ENCODE measurements at places on chromosomes 16 and 17. TPM values are rescaled to one million over a fixed set of nuclear protein-coding genes. Genes with fewer than 3 reads are reported as not detected.
A peak's percentile ranks its signal among the peaks of the same experiment; 100 is the strongest.

DNA sequence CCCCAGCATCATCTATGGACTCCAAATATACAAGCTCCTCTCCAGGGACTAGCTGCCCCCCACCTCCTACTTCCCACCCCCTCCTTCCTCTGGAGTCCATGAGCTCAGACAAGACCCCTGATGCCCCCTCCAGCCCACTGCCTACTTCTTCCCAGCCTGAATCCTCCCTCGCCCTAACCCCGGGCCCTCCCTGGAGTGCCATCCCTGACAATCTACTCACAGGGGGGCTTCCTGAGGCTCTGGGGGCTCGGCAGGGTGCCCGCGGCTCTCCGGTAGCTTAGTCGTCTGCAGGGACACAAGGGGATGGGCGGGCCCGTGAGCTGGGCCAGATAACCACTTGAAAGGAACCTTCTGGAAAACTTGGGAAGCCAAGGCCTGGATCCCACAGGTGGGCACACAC, 15.1 kb downstream of the MPP3 start:
- no peak for DNase-seq

Gene BRIP1
- total RNA-seq = 16.0 TPM

GRCh38 chr17:7846765-7847661, 7.9 kb upstream of the TMEM88 start:
- DNase-seq = no peak

Gene HBQ1
- total RNA-seq = 1.7 TPM

DNA sequence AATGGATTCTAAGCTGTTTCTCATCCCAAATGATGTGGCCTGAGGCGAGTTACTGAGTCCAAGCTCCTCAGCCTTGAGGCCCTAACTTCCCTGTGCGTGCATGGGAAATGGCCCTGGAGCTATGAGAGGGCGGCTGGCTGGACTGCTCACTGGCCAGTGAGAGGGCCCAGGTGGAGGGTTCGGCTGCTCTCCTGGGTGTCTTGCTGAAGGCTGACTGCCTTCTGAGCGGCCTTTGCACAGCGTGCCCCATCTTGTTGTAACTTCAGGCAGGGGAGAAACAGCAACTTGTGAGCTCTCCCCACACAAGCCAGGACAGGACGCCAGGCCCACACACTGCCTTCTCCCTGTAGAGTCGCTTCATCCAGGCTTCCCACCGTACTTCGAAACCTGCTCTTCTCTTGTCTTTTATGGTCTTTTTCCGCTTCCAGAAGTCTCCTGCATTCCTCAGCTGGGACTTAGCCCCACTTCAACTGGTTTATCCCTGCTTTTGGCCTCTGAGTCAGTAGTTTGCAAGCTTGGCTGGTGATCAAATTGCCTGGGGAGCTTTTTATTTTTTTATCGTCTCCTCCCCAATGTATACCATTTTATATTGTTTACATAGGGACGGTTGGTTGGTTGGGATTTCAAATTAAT, 13.3 kb downstream of the CDH3 start:
- DNase-seq = no peak

DNA sequence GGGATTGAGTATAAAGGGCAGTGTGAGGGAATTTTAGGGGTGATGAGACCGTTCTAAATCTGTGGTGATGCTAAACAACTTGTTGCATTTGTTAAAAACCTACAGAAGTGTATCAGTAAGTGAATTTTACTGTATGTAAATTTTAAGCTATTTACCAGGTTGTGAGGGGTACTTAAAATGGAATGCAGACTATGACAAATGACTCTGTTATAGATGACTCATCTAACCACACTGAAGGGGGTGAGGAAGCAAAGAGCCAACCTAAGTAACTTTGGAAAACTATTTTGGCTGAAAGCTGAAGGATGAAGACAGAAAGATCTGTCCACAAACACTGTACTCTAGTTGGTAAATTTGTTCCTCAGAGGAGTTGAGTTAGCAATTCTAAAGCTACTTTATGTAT, 5.3 kb upstream of the MKS1 start:
- DNase-seq = no peak

DNA sequence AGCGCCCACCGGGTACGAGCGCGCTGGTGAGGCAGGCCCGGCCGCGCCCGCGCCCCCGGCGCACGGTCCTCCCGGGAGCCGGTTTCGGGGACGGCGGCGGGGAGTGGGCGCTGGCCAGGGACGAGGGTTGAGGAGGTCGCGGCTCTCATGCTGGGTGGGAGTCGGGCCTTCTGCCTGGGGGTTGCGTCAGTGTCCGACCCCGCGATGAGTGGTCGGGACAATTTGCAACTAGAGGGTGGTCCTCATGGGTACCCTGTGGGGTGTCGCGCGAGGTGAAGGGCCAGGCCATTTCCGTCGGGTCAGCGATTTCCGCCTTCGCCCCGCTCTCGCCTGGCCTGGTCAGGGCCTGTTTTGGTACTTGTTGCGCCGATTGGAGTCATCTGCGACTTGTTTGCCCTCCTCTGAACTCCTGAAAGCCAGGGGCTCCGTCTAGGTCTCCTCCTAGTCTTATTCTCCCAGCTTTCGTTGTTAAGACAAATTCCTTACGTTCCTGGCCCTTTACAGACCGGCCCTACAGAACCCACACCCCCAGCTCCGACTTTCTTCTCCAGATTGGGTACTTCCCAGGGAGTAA, 14.9 kb downstream of the NAA60 start:
- peak; percentile 35 for DNase-seq

GRCh38 chr16:4962716-4963115, 4.6 kb downstream of the SEC14L5 start:
- no peak for DNase-seq

DNA sequence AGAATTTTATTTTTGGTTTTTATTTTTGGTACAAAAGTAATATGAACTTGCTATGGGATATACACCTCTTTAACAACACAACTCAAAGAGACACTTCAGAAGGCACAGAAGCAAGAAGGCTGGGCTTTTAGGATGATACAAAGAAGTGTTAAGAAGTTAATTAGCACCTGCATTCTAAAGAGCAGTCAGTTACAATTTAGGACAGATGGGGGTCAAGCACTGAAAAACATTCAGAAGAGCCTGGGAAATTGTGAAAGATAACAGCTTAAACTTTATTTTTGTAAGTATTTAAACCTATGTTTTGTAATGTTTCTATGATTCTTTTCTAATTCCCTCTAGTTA, 163.5 kb downstream of the CDH8 start:
- no peak for DNase-seq

GRCh38 chr17:1227365-1227764, 42.9 kb upstream of the BHLHA9 start:
- no peak for DNase-seq

- no peak for DNase-seq
Observed at GRCh38 chr17:35841505-35841904, 27.2 kb downstream of the HEATR9 start.

DNA sequence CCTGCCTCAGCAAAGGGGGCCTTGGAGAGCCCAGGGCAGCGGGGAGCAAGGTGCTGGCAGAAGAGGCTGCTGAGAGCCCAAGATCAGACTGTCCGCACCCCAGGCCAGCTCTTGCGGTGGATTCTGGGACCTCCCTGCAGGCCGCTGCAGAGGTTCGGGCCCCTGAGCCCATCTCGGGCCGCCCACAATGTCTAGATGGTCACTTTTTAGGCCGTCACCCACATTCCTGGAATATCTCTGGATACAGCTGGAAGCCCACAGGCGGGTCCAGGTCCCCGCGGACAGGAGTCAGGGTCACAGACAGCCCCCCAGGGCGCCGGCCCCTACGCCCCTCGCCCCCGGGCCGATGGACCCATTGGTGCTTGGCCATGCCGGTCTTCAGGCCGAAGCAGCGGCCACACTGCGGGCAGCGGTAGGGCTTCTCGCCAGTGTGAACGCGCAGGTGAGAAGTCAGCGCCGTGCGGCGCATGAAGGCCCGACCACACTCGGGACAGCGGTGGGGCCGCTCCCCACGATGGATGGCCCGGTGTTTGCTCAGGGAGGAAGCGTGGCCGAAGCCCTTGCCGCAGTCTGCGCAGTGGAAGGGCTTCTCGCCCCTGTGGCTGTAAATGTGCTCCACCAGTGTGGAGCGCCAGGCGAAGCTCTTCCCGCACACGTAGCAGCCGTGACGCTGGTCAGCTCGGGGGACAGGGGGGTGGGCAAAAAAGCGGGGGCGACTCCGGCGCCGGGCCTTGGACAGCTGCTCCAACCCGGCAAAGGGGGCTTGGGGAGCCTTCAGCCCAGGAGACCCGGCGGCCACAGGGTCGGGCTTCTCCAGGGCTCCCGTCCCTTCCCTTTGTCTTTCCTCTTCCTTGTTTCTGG, 2.1 kb downstream of the ZNF747 start:
- DNase-seq = no peak

Gene NRN1L
- total RNA-seq = not detected

GRCh38 chr16:21663889-21664647, at the start of gene OTOA:
Gene OTOA (plus strand): TSS chr16:21663968. CDS start chr16:21678515, 14,547 bp downstream.
- DNase-seq = peak; percentile 26

- no peak for DNase-seq
Observed at GRCh38 chr17:21190078-21190477, 23.9 kb downstream of the TMEM11 start.

Gene HS3ST3A1
- 2.0 TPM for total RNA-seq

DNA sequence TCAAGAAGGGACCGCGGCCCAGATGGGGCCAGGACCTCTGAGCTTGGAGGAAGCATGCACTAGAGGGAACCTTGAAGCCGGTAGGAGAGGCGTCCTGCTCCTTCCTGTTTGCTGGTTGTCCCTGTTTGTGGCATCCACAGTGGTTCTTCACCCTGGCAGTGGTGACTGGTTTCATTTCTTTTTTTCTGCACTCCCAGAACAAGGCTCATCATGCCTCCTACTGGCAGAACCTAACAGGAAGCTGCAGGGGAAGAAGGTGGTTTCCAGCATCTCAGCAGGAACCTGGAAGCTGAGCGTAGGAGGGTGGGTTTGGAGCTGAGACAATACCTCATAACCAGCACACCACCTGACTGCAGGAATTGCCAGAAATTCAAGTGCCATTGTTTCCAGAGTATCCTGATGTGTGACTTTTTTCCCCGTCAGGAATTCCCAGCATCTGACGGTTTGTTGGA, 5.8 kb downstream of the TMEM231 start:
- peak; percentile 83 for DNase-seq

DNA sequence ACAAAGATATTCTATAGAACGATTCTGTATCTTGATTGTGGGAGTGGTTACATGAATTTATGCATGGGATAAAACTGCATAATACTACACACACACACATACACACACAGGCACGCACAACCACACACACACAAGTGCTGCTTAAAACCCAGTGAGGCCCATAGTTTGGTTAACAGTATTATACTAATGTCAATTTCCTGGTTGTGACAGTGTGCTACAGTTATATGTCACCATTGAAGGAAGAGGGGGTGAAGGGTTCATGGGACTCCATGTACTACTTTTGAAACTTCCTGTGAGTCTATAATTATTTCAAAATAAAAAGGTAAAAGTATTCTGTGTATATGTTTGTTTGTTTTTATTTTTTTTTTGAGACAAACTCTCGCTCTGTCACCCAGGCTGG, 8.1 kb downstream of the ZC3H7A start:
- no peak for DNase-seq

DNA sequence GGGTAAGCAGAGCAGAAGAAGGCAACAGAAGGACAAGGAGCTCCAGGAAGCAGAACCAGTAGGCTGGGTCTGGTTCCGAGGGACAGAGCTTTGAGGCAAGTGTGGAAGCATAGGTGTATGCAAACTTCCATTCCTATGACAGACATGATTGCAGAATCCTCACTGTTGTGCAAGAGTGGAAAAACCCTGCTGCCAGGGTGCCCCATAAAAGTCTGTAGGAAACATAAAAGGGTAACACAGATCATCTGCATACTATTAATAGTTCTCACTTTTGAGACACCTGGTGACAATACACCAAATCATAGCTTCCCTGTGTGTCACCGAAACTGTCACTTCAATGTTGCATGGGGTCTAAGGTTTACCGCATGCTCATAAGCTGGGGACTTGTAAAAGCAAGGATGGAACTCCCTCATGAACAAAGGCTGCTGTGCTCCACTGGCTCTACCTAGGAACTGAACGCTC, 39.7 kb downstream of the ARHGAP17 start:
- DNase-seq = no peak

GRCh38 chr16:22675745-22676540, 138.0 kb upstream of the HS3ST2 start:
- DNase-seq = no peak

GRCh38 chr17:17380145-17380925, 77.2 kb downstream of the NT5M start:
- DNase-seq = no peak

Gene KRTAP4-3
- not detected for total RNA-seq

- DNase-seq = no peak
Observed at GRCh38 chr17:64500862-64501765, 4.3 kb upstream of the POLG2 start.

Gene DDX5
- total RNA-seq = 380 TPM

- no peak for DNase-seq
Observed at GRCh38 chr16:84508502-84508901, 4.0 kb upstream of the MEAK7 start.

- DNase-seq = peak; percentile 53
Observed at GRCh38 chr16:1823821-1824220, 2.8 kb downstream of the HAGH start.

DNA sequence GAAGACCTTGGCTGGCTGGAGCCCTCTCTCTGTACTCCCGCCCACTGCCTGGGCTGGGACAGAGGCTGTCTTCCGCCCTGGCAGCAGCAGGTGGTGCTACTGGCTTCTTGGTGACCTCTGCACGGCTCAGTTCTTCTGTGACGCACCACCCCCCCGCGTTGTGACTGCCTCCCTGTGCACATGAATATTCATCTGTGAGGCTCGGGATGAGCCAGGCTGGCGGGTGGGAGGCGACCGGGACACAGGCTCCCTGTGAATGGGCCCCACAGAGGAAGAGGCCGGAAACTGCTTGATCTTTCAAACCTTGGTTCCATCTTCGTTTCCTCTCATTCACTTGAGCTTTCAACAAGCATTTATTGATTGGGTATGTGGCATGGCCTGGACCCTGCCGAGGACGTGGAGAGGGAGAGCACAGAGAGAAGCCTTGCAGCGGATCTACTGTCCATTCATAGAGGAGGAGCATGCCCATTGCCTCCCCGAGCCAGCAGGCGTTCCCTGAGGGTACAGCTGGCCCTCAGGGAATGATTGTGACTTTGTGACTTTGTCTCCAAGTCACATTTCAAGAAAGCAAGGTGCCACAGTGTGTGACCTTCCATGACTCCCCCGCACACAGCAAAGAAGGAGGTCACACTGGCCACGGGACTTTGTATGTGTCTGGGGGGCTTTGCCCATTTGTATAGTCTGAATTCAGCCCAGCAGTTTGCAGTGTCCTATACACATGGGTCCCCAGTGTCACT, 45.0 kb downstream of the B9D1 start:
- DNase-seq = peak; percentile 87

DNA sequence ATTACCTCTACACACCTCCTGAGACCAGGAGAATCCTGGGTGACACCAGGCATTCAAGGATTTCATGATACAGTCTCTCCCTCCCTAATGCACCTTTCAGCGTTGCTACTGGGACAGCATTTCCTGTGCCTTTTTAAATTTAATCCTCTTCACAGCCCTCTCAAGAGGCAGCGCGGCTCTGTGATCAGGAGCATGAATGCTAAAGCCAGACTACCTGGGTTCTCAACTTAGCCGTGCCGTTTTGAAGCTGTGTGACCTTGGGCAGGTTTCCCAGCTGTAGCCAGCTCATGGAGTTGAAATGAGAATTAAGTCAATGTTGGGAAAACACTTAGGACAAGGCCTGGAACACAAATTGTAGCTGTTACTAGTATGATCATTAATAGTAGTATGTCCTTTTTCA, 191.8 kb downstream of the XYLT1 start:
- DNase-seq = no peak

Data from cerebellum (tissue), 4 donors.